ENCODE measurements at places on chromosomes 11 and 22.

DNA sequence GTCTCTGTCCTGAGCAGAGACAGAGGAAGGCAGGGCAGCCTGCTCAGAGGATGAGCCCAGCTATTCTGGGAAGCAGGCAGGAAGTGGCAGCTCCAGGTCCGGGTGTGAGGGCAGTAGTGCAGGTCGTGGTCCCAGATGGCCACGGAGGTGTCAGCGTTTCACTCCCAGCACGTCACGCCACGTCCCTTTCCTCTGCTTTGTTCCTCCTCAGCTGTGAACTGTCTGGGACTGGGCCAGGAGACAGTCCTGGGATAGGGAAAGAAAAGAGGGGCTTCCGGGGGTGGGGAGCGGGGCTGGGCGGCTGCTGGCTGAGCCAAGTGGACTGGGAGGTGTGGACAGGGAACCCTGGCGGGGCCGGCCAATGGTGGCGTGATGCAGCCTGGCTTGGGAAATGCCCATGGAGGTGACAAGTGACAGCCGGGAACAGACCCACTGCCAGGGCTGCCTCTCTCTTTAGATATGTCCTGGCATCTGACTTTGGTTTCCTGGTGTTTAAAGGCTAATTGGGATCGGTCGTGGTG is 64.7 kb downstream of the KCNQ1 start:
- no peak for DNase-seq

GRCh38 chr11:19711911-19712280 is 741 bp upstream of the NAV2 start:
- no peak for DNase-seq

- peak; percentile 99 for DNase-seq
Observed at GRCh38 chr11:35166369-35167360, 27.7 kb downstream of the CD44 start.

DNA sequence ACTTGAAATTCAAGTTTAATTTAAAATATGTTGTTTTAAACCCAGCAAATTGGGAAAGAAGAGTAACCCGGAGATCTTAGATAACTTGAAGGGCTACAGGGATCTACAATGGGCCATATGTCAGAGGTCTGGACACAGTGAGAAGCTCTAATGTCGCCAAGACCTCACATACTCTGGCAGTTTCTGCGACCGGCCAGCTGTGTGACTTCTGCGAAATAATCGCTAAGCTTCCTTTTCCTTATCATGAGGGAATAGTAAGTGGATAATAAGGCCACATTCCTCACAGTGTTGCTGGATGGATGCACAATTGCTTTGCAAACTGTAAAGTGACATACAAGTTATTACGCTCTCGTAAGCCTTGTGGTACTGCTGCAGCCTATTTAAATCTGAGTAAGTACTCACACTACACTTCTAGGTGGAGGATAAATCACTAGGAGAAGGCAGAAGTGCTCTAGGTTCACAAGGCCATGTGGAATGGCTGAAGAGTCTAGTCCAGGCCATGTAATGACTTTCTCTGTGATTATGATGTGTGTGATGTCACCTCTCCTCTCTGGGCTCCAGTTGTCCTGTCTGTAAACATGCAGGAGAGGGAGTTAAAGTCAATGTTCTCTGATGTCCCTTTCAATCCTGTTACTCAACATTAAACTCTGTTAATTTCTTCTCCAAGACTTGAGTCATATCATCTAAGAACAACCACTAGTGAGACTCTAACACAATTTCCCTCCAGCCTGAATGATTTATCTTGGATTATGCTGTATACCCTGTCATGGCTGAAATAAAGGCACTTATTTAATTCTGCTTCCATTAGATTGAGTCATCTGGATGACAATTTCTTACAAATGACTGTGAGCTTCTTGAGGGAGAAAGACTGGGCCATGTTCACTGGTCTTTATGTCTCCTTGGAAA is 192.6 kb upstream of the NARS2 start:
- peak; percentile 20 for DNase-seq

GRCh38 chr11:74679513-74679865 is 51.7 kb downstream of the CHRDL2 start:
- DNase-seq = no peak

DNA sequence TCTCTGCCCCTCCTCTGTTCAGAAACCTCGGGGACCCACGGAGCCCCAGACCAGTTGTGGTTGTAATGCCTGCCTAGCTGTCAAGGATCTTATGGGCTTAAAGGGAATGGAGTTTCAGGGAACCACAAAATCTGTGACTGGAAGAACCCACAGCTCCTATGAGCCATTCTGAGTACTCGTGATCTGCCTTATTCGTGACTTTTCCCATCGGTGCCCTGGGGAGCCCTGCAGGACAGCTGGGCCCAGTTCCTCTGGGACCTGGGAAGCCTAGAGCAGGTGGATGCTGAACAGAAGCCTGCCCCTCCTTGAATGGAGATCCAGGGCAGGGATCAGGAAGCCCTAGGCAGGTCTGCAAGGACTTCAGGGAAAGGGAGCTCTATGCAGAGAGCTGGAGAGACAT is 42.1 kb upstream of the TTC12 start:
- DNase-seq = no peak

DNA sequence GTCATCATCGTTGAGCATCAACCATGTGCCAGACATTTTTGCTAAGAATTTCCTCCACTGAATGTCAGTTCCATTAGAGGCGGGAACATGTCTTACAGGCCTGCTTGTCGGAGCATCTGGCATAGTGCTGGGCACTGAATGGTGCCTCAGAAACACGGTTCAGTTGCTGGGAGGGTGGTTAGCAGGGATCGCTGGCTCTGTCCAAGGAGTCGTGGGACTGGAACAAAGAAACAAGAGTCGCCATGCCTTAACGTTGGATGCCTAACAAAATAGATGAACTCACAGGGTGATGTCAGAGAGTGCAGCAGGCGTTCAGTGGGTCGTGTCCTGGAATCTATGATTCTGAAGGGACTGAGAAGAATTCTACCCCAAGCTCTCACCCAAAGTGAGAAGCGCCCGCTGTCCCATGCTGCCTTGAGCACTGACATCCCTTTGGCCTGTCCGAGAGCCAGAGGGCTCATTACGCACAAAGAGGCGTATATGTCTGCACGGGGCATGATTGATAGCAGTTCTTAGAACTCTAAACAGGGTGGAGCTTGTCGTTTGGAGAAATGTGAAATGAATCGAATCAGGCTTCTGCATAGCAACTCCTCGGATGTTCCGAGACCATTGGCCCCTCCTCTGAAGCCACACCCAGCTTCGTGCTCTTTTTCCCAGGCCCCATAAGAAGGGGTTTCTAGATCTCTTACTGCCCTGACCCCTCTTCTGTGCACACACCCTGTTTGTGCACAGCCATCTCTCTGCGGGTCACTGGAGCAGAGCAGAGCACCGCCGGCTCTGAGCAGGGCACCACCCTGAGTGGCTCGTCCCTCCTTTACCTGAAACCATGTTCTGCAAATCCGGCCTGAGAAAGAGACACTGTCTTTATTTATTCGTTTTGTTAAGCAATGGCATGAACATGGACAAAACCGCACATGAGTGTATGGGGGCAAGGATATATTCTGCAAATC is 113.1 kb upstream of the B3GAT1 start:
- no peak for DNase-seq

GRCh38 chr22:29151316-29151715 is 54.4 kb upstream of the EMID1 start:
- DNase-seq = no peak

DNA sequence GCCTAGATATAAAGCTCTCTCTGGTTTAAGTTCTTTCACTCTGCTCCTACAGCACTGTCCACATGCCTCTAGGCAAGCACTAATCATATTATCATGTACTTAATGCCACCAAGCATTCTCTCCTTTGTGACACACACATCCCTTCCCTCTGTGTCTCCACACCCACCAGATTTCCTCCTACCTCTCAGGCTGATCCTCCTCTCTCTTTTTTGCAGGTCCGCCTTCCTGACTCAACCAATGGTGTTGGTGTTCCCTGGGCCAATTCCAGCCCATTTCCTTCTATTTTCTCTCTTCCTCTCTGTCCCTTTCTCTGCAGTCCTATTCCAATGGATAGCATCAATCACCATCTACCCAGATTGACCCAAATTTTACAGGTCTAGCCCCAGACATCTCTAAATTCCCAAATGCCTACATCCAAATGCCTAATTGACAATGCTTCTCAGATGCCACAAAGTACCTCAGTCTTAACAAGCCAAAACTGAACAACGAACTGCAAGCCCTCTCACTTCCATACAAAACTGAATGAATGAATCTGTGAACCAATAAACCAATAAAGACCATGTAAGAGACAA is 504 bp upstream of the ZNF215 start:
- peak; percentile 67 for DNase-seq

GRCh38 chr22:42328784-42329145 is 58.3 kb upstream of the TCF20 start:
- DNase-seq = no peak
